ENCODE measurements at places on chromosomes 1 and 21.

DNA sequence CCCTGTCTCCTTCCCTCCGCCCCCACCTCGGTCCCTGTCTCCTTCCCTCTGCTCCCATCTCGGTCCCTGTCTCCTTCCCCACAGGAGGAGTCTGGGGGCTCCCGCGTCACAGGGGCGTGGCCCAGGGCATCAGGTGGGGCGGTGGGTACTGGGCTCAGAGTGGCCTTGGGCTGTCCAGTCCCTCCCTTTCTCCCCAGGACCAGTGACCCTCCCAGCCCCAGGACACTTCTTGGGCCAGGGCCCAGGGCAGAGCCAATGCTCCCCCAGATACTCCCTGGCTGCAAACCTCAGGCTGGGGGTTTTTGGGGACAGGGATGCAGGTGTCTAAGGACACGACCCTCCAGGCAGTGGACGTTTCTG, 6.8 kb upstream of the RNF223 start:
- no peak for DNase-seq

DNA sequence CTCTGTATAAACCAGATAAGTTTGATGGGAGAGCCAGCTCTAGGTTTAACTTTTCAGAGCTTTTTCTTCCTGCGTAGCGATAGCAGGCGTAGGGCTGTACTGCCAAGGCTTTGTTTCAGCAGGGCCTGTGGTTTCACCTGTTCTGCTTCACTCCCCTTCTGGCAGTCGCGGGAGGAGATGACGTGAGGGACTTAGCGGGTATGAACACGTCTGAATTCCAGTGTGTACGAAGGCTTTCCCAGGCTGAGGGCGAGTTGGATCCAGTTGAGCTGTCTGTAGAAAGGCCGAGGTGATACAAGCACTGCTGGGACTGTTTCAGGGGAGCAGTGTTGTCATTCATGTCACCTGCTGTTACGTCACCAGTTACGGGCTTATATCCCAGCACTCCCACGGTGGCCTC, 21.2 kb downstream of the PEX14 start:
- DNase-seq: no peak

DNA sequence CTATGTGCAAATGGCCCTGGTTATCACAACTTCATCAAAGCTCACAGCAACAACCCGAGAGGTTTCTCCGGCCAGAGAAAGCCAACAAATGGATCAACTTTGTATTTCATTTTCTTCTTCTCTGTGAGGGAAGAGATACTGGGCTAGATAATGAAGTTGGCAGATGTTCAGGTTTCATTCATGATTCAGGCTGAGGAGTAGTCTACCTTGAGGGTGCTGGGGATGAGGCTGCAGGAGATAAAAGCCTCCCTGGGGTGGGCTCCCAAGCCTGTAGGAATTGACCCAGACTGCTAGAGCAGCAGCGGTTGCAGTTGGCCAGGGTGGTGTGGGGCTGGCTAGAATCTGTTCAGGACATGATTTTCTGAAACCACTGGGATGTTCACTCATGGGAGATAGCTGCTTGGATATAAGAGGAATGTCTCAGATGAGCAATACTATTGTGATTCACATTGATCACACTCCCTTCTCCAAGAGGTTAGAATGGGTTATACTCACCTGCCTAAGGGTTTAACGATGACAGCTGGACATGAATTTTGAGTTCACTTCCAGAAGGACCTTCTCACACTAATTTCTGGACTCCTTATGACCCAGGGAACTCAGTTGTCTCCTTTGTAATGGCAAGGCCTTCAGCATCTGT, 64.0 kb downstream of the SYT6 start:
- no peak for DNase-seq

- no peak for DNase-seq
These were observed 14.1 kb upstream of the TIAM1 start for GRCh38 chr21:31358158-31358557.

DNA sequence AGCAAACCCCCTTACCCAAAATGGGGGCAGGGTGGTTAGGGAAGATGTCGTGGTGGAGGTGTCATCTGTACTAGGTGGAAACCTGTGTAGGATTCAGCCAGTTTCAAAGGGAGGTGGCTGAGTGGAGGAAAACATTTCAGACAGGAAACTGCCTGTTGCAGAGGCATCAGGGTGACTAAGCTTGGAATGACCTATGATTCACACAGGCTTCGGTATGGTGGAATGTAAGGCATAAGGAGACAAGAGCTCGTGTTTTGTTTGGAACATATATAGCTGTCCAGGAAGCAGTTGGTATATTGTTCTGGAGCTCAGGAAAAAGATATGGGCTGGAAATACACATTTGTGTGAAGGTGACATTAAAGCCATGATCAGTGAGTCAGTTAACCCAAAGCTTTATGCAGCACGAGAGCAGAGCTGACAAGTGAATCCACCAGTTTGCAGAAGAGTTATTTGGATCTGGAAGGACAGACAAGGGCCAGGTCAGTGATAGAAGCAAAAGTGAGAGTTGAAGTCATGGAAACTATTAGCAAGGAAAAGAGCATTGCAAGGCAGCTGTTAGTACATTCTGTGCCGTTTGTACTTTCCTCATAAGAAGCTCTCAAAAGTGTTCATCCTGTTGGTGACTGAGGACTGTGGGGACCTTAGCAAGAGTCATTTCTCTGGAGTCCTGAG, 12.2 kb downstream of the UTP25 start:
- DNase-seq: no peak

- no peak for DNase-seq
These were observed 61.8 kb upstream of the DAB1 start for GRCh38 chr1:57485643-57486042.

GRCh38 chr1:36320291-36320761, 3.1 kb downstream of the EVA1B start:
- DNase-seq: no peak

- no peak for DNase-seq
These were observed 57.3 kb downstream of the PSMG1 start for GRCh38 chr21:39125752-39126485.

GRCh38 chr1:161260376-161261260, 2.1 kb downstream of the PCP4L1 start:
- no peak for DNase-seq

DNA sequence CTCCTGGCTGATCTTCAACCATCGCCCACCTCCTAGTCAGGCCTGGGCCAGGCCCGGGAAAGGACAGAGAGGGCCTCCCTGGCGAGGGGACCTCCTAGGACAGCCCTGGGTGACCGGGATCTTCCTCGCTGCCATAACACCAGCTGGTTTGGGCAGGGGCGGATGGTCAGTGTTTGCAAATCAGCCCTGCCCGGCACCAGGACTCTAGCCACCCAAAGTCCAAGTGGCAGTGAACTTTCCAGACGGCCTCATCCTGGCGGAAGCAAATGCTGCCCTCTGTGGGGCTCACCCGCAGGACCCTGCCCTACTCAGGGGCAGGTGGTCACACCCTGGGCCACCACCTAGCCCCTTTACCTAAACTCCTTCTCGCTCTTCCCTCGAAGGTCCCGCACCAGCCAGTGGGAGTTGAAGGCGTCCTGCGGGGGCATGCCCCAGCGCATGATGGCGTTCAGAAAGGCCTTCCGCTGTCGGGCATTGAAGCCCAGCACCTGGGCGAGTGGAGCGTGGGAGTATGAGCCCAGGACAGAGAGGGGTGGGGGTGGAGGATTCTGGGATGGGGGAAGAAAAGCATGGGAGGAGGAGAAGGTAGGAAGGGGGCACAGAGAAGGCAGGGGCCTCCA, 55.3 kb downstream of the CHD5 start:
- DNase-seq: no peak

GRCh38 chr1:16246961-16247360, 10.0 kb upstream of the CPLANE2 start:
- DNase-seq: no peak

DNA sequence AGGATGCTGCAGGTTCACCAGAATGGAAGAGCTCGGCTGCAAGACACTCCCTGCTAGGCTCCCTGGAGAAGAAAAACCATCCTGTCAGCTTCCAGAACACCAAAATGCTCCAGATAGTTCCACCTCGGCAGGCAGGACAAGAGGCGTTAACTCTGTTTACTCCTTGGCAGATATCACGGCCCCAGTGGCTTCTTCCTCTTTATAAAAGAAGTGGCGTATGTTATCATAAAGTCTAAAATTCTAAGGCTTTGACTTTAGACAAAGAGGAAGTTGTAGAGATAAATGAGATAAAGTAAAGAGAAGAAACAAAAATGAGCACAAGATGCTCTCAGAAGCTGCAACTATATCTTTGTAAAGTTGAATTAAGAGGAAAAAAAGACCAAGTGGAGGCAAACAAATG, 24.3 kb upstream of the MTF1 start:
- DNase-seq: no peak

DNA sequence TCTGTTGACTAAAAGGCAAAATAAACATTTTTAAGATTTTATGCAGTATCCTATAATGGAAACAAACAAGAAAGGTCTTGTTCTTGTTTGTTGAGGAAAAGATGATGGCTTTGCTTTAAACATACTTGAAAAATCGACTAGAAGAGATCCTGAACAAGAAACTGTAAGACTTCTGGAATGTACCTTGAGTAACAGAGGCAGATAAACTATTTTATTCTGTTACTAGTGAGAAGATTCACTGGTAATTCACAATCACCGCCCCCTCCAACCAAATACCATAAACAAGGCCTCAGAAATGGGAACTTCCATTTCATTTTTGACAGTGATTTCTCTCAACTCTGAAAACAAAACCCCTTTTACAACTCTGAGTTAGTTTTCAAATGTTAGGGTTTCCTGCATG, 18.1 kb downstream of the TSEN15 start:
- DNase-seq: no peak

GRCh38 chr1:145771056-145771455, 51.8 kb downstream of the CD160 start:
- no peak for DNase-seq

- DNase-seq: no peak
These were observed 26.2 kb downstream of the ATP1B1 start for GRCh38 chr1:169132512-169133227.

DNA sequence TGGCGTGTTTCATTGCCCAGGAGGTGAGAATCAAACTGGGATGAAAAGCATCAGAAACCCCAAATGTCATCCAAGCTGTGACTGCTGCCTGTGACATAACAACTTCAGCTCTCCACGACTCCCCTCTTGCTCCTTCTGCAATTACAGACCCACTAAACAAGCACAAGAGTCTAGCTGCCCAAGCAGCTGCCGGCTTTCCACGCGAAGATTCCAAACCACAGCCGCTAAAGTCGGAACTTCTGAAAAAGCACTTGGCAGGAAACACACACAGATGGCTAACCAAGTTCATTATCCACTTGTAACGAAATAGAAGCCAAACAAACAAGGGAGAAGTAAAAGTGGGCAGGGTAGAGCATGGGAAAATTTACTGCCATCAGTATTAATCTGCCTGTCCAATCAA, 198.1 kb downstream of the SLC35F3 start:
- DNase-seq: no peak

DNA sequence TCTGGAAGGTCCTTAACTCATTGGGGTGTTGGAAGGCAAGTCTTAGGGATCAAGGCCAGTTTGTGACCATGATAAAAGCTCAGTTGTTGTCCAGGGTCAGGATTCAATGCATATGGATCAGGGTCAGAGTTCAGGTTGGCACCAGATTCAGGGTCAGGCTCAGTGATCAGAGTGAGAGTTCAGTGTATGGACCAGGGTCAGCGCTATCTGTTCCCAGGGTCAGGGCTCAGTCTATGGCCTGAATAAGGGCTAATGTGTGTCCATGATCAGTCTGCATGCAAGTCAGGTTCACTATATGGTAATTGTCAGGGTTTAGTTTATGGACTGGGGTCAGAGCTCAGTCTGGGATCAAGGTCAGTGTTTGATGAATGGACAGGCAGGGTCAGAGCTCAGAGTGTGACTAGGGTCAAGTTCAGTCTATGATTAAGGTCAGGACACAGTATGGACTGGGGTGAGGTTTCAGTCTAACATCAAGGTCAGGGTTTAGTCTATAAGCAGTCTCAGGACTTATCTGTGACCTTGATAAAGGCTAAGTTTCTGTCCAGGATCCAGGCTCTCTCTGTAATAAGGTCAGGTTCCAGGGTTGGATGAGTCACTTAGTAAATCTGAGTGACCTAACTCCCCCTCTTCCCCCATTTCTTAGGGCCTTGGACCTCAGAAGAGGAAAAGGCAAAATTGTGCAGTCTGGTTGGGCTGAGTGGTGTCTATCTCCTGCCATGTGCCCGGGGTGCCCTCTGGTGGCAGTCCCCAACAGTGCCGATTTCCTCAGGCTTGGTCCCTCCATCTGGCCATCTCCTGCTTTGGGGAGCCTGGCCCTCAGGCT, 23.8 kb downstream of the KNCN start:
- peak; percentile 60 for DNase-seq

DNA sequence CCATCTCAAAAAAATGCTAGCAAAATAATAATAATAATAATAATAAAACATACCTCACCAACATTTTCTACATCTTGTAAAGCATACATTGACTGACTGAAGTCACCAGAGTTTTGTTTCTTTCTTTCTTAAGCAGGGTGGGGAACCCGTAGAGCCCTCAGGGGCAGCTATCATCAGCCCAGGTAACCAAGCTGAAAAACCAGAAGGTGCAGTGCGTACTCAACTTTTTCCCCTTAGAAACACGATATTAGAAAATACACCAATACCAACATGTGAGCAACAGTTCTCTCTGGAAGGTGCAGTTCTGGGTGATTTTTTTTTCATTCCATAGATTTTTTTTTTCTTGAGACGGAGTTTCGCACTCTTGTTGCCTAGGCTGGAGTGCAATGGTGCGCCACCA, 54.3 kb upstream of the LGALS8 start:
- no peak for DNase-seq

DNA sequence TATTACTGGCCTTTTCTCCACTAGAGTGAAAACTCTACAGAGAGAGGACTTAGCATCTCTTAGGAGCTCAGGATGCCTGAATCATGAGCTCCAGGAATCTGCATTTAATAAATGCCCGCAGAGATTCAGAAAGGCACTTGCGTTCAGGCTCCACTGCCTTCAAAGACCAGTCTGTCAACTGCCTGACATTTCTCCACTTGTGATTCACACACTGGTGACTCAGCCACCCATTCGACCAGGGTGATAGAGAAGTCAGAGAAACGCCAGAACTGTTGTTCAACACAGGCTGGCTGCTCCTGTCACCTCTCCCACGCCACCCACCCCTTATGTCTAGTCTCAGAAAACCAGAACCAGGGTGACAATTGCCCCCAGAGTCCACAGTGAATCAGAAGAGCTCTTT, 26.9 kb upstream of the LBR start:
- DNase-seq: peak; percentile 56

DNA sequence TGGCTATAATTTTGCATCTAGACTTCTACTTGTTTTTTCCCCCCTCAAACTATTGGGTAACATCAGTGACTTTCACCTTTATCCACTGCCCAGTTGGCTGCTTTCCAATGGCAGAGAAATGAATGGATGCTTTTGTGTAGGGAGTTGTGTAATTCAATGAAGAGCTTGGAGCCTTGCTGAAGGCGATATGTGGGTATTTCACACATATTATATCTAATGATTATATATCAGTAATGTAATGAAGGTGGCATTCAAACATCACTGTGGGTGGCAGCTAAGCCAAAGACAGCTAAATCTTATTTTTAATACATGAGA, 81.2 kb downstream of the TGFB2 start:
- no peak for DNase-seq

- DNase-seq: no peak
These were observed 103.9 kb upstream of the DUSP10 start for GRCh38 chr1:221845650-221846371.

- no peak for DNase-seq
These were observed 8.3 kb downstream of the ELF3 start for GRCh38 chr1:202018468-202019234.

- DNase-seq: no peak
These were observed 392.6 kb upstream of the DEPDC1 start for GRCh38 chr1:68889471-68889870.
